A549 treated with dexamethasone at 1 μM for 4 hours (cell line): ENCODE measurements at places on chromosomes 6 and 20. TPM values are rescaled to one million over a fixed set of nuclear protein-coding genes. Genes with fewer than 3 reads are reported as not detected.

LGSN gene
- total RNA-seq, result 1.9 to 3.7 TPM (median 2.7 TPM) in 5 replicates

UNC93A gene
- not detected in 5 replicates for total RNA-seq

OPN5 gene
- not detected in 5 replicates for total RNA-seq

TMEM14C gene
- total RNA-seq, result 118 to 141 TPM (median 125 TPM) in 5 replicates

TUBB2B gene
- 14.2 to 16.9 TPM (median 15.4 TPM) in 5 replicates for total RNA-seq

CCN6 gene
- not detected in 5 replicates for total RNA-seq

MYLK2 gene
- total RNA-seq, result 0.27 to 0.78 TPM (median 0.46 TPM) in 5 replicates

PRPH2 gene
- not detected in 5 replicates for total RNA-seq

C6orf120 gene
- 12.1 to 15.5 TPM (median 13.5 TPM) in 5 replicates for total RNA-seq

DPPA5 gene
- not detected in 5 replicates for total RNA-seq

CLPSL2 gene
- 0.61 to 1.1 TPM (median 0.94 TPM) in 5 replicates for total RNA-seq

KHDC1 gene
- total RNA-seq, result 2.7 to 4.2 TPM (median 3.4 TPM) in 5 replicates

CPXM1 gene
- 0.04 TPM in 2 of 5 replicates, not detected in the others for total RNA-seq

RBM24 gene
- 5.2 to 9.3 TPM (median 6.5 TPM) in 5 replicates for total RNA-seq

SMPDL3A gene
- 3.1 to 4.1 TPM (median 3.3 TPM) in 5 replicates for total RNA-seq

BCLAF1 gene
- 64.8 to 100 TPM (median 87.1 TPM) in 5 replicates for total RNA-seq

ABHD16A gene
- total RNA-seq, result 13.2 to 16.4 TPM (median 15.7 TPM) in 5 replicates

CD164 gene
- 90.8 to 118 TPM (median 107 TPM) in 5 replicates for total RNA-seq

TCF15 gene
- not detected in 5 replicates for total RNA-seq

ADTRP gene
- total RNA-seq, result 0.29 to 0.90 TPM (median 0.75 TPM) in 5 replicates

FRK gene
- 1.1 to 2.0 TPM (median 1.6 TPM) in 5 replicates for total RNA-seq

LST1 gene
- 0.11 TPM in 1 of 5 replicates, not detected in the others for total RNA-seq

TNFRSF21 gene
- total RNA-seq, result 11.7 to 15.5 TPM (median 13.8 TPM) in 5 replicates

PCK1 gene
- total RNA-seq, result 0.05 to 0.16 TPM (median 0.13 TPM) in 5 replicates

SRSF3 gene
- total RNA-seq, result 485 to 703 TPM (median 506 TPM) in 5 replicates

DHX16 gene
- 24.2 to 31.4 TPM (median 29.6 TPM) in 5 replicates for total RNA-seq

PROCR gene
- total RNA-seq, result 121 to 148 TPM (median 145 TPM) in 5 replicates

XKR7 gene
- total RNA-seq, result 0.01 TPM in 2 of 5 replicates, not detected in the others

FLRT3 gene
- total RNA-seq, result 2.5 to 2.7 TPM (median 2.6 TPM) in 5 replicates

TRIM31 gene
- 0.69 to 0.76 TPM (median 0.70 TPM) in 5 replicates for total RNA-seq

ZNF831 gene
- not detected in 5 replicates for total RNA-seq

HLA-DRA gene
- not detected in 5 replicates for total RNA-seq

TREML1 gene
- total RNA-seq, result not detected in 5 replicates

FAM184A gene
- 0.11 TPM in 1 of 5 replicates, not detected in the others for total RNA-seq

MYO6 gene
- total RNA-seq, result 6.1 to 8.7 TPM (median 7.1 TPM) in 5 replicates

EDN3 gene
- 2.7 to 3.5 TPM (median 3.3 TPM) in 5 replicates for total RNA-seq

SLC22A2 gene
- 0.04 to 0.15 TPM (median 0.06 TPM) in 3 of 5 replicates, not detected in the others for total RNA-seq

NKAPL gene
- not detected in 5 replicates for total RNA-seq

NR2E1 gene
- total RNA-seq, result 0.06 to 0.07 TPM (median 0.07 TPM) in 4 of 5 replicates, not detected in the other

RNF39 gene
- total RNA-seq, result 0.06 to 0.10 TPM in 2 of 5 replicates, not detected in the others

C6orf163 gene
- 0.09 to 0.32 TPM (median 0.22 TPM) in 5 replicates for total RNA-seq

SLC35D3 gene
- 0.04 to 0.07 TPM (median 0.06 TPM) in 5 replicates for total RNA-seq

CGA gene
- 0.29 to 0.72 TPM (median 0.47 TPM) in 5 replicates for total RNA-seq

PLA2G7 gene
- not detected in 5 replicates for total RNA-seq

SCRT2 gene
- 0.04 TPM in 1 of 5 replicates, not detected in the others for total RNA-seq
